ENCODE measurements at places on chromosomes 6 and 20.

- no peak for DNase-seq
Observed at GRCh38 chr6:129645106-129645829, 64.7 kb downstream of the ARHGAP18 start.

DNA sequence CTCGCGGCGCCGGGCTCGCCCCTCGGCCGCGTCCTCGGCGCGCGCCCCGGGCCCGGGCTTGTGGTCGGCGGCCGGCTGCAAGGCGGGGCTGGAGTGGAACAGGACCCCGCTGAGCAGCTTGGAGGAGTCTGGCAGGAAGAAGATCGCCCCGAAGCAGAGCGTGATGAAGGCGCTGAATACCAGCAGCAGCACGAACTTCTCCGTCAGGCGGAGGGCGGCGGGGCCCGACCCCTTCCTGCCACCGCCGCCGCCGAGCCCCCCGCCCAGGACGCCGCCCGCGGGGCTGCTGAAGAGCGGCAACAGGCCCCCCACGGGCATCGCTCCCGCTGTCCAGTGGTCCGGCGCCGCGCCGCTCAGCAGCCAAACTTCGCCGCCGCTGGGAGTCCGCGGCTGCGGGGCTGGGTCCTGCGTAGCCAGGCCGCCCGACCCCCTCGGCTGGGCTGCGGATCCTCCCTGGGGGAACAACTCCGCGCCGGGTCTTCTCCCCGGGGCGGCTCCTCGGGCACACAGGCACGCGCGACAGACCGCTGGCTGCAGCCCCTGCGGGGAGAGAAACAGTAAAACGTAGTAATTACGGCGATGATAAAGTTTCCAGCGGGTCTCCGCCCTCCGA, 707 bp downstream of the MAN1A1 start:
- DNase-seq: peak; percentile 35

DNA sequence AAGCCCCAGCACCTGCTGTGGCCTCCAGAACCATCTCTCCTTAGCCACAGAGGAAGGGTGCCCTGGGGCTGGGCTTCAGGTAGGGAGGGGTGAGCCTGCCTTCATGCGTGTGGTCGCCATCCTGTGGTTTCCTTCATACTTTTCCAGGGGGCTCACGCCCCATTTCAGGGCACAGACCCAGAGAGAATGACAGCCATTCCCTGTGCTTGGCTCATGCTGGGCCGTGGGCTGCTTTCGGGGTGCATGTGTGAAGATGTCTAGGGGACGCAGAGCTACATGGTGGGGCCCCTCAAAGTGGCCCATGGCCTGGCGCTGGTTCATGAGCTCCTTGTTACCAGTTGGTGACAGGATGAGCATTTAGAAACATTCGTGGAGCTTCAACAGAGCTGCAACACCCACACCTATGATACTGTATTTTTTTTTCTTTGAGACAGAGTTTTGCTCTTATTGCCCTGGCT, 190.3 kb upstream of the SLC24A3 start:
- no peak for DNase-seq

- DNase-seq: peak; percentile 24
Observed at GRCh38 chr6:41092421-41093140, 19.8 kb downstream of the NFYA start.

- DNase-seq: no peak
Observed at GRCh38 chr6:120648713-120649112, 685.6 kb downstream of the TBC1D32 start.

DNA sequence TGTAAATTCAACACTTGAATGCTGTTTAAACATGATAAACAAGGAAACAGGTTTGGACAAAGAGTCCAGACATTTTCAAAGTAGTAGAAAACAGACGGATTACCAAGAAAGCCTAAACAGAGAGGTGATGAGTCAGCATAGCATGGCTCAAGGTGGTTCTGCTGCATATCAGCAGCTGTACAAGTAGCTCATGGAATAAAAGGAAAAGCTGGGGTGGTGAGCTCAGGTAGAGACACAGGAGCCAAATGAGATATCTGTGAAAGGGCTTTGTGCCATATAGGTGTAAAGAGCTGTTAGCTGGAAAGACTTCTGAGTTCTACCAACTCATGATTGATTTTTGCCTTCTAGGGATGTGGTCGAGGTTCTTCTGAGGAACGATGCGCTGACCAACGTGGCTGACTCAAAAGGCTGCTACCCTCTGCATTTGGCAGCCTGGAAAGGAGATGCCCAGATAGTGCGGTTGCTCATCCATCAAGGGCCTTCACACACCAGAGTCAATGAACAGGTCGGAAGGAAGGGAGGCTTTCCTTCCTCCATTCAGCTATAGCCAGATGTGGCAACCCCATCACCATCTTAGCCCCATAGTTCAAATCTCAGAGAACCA, 80.7 kb downstream of the ANKS1A start:
- DNase-seq: no peak

- peak; percentile 43 for DNase-seq
Observed at GRCh38 chr20:358891-359555, 12.1 kb downstream of the NRSN2 start.

- peak; percentile 49 for DNase-seq
Observed at GRCh38 chr6:159988983-159989454, 20.1 kb downstream of the IGF2R start.

DNA sequence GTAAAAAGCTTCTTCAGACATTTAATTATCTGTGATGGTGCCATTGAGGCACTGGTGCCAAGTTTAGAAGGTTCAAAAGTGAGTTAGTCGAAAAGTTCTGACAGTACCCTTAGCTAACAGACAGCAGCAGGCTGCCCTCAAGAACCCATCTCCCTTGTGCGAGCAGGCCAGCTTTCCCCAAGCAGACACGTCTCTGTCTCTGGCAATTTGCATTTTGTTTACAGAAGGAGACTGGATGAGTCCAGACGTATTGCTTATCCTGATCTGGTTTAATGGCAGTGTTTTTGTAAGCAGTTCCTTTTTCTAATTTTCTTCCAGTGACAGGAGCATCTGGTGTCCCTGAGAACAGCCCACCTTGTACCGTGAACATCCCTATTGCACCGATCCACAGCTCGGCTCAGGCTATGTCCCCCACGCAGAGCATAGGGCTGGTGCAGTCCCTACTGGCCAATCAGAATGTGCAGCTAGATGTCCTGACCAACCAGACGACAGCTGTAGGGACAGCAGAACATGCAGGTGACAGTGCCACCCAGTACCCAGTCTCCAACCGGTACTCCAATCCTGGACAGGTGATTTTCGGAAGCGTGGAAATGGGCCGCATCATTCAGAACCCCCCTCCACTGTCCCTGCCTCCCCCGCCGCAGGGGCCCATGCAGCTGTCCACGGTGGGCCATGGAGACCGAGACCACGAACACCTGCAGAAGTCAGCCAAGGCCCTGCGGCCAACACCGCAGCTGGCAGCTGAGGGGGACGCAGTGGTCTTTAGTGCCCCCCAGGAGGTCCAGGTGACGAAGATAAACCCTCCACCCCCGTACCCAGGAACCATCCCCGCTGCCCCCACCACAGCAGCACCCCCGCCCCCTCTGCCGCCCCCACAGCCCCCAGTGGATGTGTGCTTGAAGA, 58.3 kb upstream of the TMEM181 start:
- no peak for DNase-seq

GRCh38 chr6:55260181-55260580, 67.1 kb upstream of the GFRAL start:
- DNase-seq: no peak

DNA sequence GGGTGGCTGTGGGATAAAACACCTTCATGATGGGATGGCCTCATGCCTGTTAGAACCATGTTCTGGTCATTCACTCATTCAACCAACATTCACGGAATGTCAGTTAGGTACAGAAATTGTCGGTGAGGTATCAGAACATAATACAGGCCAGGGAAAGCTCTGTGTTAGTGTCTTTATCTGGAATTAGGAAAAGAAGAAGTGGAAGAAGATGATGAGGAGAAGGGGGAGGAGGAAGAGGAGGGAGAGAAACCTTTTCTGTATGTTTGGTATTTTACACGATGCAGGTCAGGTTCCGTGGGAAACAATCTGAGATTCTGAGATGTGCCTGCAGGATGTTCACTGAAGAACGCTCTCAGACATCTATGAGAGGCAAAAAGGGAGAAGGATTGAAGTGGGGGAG, 5.6 kb downstream of the ADTRP start:
- DNase-seq: no peak

- peak; percentile 29 for DNase-seq
Observed at GRCh38 chr6:111423960-111424846, 58.8 kb downstream of the REV3L start.

GRCh38 chr6:46901882-46902314, 19.8 kb downstream of the ADGRF5 start:
- peak; percentile 7 for DNase-seq

GRCh38 chr6:22353101-22353500, 56.3 kb upstream of the PRL start:
- no peak for DNase-seq

DNA sequence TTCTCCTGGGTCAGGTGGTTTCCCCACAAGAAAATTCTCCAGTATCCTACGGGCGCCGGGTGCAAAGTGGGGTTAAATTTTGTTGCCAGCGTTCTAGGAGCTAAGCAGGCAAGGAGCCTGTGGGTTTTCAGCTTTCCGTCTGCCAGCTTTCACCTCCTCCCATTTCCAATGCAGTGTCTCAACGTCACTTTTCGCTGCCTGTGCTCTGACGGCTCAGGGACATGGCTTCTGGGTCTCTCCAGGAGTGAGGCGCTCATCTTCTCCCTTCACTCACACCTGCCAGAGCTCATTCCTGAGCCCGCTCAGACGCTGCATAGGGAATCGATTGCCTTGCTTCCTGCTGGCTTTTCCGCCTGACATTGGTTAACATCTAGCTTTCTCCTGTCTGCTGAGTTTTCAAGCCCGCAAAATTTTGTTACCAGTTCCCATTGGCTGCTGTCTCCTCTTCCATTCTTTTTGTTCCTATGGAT, 7.3 kb upstream of the NAA20 start:
- no peak for DNase-seq

- no peak for DNase-seq
Observed at GRCh38 chr6:46113370-46113769, 16.4 kb upstream of the ENPP4 start.

- DNase-seq: no peak
Observed at GRCh38 chr20:54290636-54291035, 82.7 kb downstream of the PFDN4 start.

DNA sequence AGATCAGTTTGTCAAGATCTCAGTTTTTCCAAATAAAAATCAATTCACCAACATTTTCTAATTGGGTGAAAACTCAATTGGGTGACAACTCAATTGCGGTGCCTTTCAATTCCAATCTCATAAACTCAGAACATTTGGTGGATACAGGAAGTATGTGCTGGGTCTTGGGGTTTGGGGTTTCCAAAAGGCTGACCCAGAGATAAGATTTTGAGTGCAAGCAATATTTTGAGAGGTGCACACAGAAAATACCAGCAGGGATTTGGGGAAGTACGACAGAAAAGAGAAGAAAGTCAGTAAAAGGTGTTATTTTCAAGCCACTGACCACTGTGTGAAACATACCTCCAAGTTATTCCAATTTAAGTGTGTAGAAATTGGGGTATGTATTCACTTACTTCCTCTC, 258.0 kb downstream of the PHACTR1 start:
- DNase-seq: no peak

DNA sequence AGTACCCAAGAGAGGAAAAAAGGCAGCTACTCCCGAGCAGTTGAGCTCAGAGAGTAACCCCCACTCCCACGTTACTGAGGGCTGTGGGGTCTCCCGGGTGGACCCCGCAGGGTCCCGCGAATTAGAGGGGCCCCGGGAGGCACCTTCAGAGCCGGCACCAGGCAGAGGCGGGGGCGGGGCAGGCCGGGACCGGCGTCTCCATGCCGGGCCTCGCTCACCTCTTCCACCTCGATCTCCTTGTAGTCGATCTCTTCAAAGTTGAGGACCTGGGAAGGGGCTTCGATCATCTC, 381 bp downstream of the MAP3K7 start:
- DNase-seq: no peak

DNA sequence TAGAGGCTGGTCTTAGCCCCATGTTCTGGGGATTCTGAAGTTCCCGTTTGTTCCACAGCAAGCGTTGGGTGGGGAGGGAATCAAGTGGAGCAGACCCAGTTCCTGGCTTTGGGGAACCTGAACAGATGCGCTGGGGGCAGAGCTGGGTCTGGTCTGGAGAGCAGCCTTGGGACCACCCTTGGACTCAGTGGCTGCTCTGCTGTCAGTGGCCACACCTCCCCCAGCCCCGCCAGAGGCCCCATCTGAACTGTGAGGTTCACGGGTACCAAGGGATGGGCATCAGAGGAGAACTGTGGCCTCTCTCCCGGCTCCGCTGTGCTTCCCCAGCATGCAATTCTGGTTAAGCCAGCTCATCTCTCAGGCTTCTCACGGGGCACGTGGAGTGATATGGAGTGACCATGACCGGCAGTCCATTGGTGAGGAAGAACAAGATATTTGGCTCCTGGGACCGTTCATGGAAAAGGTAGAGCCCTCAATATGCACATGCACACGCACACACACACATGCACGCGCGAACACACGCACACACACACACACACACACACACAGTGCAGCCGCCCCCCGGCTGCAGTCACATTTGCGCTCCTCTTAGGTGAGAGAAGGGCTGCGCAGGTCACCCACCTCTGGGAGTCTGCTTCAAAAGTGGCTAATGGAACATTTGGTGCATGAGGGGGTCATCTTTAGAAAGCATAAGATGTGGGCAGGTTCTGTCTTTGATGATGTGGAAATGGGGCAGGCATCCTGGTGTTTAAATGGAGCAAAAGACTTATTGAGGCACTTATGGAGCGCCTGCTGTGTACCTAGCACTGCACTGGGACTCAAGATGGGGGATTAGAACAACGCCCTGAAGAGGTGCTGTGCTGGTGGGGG, 6.0 kb downstream of the DLGAP4 start:
- DNase-seq: no peak

Measured in fibroblast of skin of scalp (primary cell).